ENCODE measurements at places on chromosomes 12 and 14.

DNA sequence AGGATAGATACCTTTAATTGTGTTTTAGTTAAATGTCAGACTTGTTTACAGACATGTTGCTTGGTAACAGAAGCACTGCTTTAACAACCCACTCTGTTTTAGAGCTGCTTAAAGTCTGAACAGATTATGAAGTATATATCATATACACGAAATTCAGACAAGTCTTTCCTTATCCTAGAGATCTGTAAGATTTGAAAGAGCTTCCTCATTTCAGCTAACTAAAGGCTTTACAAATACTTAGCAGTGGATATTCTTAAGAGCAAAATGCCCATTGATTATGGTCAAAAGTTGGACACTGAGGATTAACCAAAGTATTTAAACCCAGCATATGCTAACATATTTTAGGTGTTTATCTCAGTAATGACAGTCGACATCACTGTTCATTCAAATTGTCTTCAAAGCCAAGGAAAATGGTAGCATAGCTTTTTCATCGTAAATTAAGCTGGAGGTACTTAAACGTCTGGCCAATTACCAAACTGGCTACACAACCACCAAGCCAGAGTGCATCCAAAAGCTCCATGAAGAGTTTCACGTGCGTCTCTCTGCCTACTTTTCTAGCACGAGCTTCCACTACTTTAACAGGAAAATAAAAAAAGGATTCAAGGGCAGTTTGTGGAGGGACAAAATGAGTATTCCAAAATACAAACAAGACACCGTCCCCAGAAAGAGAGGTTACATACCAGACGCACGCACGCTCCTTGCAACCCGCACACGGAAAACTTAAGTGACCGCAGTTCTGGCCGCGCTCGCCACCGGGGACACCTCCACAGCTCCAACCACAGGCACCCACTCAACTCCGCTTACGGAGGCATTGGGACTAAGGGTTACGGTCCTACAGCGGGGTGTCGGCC, 565 bp downstream of the CEP83 start:
- DNase-seq, result no peak

GRCh38 chr12:124625867-124626675, 58.7 kb upstream of the NCOR2 start:
- DNase-seq, result no peak

DNA sequence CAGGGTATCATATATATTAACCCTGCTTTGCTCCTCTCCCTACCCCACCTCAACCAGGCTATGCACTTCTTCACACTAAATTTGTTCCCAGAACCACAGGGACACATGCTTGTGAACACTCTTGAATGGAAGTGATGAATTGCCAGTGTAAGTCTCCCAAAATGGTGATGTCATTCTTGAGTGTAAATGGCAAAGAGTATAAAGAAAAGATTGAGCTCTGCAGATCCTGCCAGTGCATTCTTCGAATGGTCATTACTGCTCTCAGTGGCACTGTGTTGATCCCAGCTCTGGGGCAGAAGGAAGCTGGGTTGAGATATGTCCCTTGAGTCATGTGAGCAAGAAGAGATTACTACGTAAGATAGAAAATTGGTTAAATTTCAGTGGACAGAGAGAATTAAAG, 313.1 kb downstream of the TMEM117 start:
- DNase-seq, result no peak

DNA sequence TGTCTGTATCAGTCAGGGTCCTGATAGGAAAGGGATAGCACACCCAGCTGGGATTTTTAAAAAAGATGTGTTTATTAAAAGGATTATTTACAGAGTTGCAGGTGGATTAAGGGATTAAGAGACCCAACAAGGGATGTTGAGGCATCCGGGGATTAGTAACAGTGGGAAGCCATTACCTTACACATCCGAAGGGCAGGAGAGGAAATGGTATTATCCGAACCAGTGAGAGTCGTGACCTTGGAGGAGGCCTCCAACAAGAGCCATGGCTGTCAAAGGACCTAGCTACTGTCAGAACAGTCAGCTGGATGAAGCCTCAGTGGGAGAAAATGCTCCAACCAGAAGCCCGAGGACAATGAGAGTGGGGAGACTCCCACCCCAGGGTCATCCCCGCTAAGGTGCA, 146.3 kb upstream of the KRAS start:
- no peak for DNase-seq

DNA sequence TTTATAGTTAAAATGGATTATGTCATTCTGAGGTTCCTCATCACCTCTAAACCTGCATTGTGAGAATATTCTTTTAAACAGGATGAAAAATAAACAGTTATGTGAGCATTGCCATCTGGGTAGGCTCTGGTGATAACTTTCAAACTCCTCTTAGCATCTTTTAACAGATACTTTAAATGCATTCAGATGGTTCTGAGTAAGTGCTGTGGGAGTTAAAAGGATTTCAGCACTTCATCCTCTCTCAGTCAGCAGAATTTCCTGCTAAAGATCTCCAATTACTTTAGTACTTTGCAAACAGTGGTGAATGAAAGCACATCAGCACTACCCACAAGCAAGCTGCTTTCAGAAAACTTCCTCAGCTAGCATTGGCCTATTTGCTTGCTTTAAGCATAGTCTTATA, 59.3 kb upstream of the TMTC1 start:
- no peak for DNase-seq

GRCh38 chr12:51971679-51972421, 20.4 kb downstream of the ACVR1B start:
- no peak for DNase-seq

DNA sequence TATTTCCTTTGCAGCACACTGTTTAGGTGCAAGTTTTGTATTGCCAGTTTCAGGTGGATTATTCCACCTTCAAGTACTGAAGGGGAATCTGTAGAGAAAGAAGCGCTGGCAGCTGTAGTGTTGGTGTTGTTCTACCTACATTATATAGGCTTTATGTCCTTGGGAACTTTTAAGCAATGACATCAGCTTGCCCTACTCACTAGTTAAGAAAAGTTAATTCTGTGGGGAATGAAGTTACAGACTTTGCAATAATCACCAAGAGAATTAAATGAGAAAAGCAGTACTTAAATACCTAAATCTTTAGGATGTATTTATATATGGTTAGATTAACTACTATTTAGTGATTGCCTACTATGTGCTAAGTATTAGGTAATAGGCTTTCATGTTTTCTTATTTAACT, at the start of gene OR4E1:
Gene OR4E1, minus strand, starts transcription at position 101 of the 400 bp plus-strand sequence. CDS start 2,883 bp downstream, outside the sequence.
- no peak for DNase-seq
